NCI-H748 treated with DMSO at 0.1 percent for 48 hours (cell line): ENCODE measurements at places on chromosomes 13 and 19.

- no peak for DNase-seq
Observed at GRCh38 chr19:11332822-11333221, 6.6 kb downstream of the RAB3D start.

GRCh38 chr19:53431399-53432087 lies at the start of gene ZNF761:
Gene ZNF761, plus strand, starts transcription at chr19:53431984. Its CDS starts 15,285 bp downstream, at chr19:53447269.
- peak; percentile 98 for DNase-seq

GRCh38 chr13:51759240-51759639 lies 44.7 kb downstream of the DHRS12 start:
- no peak for DNase-seq

- no peak for DNase-seq
Observed at GRCh38 chr13:83761631-83762030, 120.6 kb downstream of the SLITRK1 start.

- no peak for DNase-seq
Observed at GRCh38 chr19:489418-490196, 6.7 kb upstream of the MADCAM1 start.
